ENCODE measurements at places on chromosomes 1 and 21.
A peak's percentile ranks its signal among the peaks of the same experiment; 100 is the strongest.

GRCh38 chr1:111992476-111992875 is 3.0 kb upstream of the KCND3 start:
- DNase-seq: no peak

DNA sequence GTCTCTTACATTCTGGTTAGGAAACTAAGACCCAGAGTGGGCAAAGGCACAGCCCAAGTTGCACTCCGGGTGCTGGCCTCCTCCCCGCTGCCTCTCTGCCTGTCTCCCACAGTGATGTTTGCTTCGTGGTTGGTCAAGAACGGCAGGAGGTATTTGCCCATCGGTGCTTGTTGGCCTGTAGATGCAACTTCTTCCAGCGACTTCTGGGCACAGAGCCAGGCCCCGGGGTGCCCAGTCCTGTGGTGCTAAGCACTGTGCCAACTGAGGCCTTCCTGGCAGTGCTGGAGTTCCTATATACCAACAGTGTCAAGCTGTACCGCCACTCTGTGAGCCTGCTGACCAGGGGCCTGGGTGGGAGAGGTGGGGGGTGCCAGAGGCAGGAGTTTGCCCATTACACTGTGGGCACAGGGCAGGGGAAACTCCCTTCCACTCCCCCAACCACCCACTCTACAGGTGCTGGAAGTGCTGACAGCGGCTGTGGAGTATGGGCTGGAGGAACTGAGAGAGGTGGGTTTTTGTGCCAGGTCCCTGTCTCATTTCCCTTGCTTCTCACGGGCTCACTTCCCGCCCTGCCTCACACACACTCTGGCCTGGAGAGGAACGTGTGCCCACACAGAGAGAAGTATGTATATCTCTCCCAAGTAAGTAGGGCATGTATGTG is 1.9 kb downstream of the BTBD19 start:
- DNase-seq: no peak

DNA sequence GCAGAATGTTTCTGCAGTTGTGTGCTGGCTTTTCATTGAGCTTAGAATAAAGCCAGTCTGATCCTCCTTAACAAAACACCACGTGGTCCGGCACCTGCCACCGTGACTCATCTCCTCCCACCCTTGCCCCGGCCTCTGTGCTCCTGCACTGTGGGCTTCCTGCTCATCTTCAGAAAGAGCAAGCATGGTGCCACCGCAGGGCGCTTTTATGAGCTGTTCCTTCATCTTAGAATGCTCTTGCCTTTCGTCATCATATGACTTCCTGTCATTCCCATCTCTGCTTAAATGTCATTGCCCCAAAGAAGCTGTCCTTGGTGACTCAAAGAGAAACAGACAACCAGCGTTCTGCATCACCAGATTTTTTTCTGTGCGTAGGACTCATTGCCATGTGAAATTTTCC is 117.8 kb downstream of the HHAT start:
- no peak for DNase-seq

GRCh38 chr1:63645317-63645716 is 52.1 kb downstream of the PGM1 start:
- no peak for DNase-seq

- DNase-seq: no peak
Measured at GRCh38 chr1:108634521-108634920, 26.4 kb downstream of the HENMT1 start.

GRCh38 chr1:193729429-193729828 is 543.0 kb upstream of the B3GALT2 start:
- DNase-seq: no peak

- no peak for DNase-seq
Measured at GRCh38 chr1:101314244-101314643, 77.4 kb downstream of the S1PR1 start.

DNA sequence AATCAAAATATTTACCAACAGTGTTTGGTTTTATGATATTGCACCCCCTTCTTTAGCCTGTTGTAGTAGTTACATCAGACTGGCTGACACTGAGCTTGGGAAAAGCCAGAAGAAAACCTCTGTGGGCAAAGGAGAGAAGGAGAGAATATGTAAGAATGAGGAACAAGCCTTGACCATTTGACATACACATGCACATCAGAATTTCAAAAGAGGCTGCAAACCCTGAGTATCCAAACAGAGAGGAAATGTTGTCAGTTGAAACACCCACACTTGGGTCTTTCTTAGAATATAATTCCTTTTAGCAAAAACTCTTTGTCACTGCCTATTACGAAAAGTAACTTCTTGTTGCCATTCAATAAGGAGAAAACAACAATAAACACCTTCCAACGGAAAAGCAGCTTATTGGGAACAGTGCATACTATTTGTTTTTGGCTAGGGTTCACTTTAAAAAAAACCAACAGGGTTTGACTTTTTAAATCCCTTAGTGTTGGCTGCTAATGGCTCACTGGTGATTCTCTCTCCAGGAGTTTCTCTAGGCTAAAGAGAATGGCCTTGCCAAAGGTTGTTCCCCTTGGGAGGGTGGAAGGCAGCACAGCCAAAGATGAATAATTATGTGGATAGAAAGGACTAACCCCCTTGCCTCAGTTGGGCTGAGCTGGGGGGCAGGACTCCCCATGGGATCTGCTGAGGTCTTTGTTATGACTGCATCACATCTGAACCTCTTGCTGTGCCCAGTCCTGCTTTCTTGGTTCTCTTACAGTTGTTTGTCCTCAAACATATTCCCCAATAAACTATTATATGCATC is 48.9 kb downstream of the GORAB start:
- DNase-seq: no peak

DNA sequence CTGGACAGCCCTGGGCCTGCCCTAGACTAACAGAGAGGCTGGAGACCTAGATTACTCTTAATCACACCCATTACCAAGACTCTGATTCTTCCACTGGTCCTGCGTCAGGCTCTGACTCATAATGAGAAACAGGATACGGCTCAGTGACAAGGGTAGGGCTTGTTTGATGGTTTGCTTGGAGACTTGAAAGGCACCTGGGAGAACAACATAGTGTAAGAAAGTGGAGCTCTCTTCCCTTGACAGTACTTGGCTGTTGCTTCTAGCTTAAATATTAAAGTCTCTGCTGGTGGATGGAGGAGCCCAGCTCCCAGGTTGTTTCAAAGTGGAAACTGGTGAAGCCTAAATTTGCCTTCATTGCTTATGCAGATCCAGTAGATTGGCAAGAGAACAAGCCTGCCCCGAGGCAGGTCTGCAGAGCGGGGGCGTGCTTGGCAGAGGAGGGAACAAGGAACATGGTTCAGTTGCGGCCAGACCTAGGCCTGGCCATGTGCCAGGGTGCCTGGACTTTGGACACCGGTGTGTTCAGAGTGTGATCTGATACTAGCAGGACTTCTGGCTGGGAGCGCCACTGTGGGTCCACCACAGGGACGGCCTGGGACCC is 480.6 kb downstream of the CAMTA1 start:
- DNase-seq: peak; percentile 3

GRCh38 chr1:239810061-239810481 is 281.6 kb upstream of the FMN2 start:
- no peak for DNase-seq

DNA sequence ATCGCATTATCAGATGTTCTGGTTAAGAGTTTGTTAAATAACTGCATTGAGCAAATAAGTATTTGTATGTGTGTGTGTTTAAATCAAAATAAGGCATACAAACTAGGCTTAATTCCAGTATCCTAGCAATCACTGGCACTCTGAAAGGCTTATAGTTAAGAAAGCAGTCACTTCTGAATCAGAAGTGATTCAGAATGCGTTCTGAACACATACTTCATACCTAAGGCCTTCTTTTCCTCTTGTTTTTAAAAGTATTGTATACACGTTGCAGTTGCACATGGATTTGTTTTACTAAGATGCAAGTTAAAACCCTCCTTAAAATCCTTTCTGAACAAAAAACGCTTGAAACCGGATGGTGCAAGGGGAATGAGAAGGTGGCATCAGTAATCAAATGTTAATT is 238.4 kb upstream of the DMRTA2 start:
- DNase-seq: no peak

DNA sequence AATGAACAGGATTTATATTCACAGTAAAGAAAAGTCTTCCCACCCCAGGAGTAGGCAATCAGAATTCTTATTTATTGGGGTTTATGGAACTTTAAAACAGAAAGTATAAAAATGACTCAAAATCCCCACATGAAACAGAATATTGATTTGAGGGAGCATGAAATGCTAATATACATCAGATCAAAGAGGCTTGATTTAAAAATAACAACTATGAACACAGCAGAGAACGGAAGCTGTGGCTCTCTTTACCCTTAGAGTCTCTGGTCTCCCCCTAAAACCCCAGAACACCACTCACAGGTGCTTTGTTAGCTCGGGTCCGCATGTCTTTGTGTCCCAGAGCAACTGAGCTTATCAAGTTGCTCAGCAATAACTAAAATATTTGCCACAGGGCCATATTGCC is 31.2 kb upstream of the FASLG start:
- no peak for DNase-seq

DNA sequence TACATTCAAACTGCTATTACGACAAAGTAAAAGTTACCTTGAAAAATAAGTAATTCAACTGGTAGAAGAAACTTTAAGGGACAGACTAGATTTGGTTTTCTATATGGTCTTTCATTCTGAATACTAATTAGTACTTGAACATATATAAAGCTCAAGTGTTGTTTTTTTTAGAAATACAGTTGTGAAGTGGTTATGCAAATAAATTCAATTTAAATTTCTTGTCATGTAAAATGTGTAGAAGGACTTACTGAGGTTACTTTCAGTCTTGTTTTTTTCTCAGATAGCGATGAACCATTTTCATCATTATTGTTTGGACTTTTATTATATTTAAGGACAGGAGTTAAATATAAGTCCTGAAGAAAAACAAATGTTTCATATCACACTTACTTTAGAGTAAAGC is 24.4 kb downstream of the HS2ST1 start:
- no peak for DNase-seq

GRCh38 chr1:157849229-157849875 is 7.7 kb upstream of the CD5L start:
- DNase-seq: no peak

DNA sequence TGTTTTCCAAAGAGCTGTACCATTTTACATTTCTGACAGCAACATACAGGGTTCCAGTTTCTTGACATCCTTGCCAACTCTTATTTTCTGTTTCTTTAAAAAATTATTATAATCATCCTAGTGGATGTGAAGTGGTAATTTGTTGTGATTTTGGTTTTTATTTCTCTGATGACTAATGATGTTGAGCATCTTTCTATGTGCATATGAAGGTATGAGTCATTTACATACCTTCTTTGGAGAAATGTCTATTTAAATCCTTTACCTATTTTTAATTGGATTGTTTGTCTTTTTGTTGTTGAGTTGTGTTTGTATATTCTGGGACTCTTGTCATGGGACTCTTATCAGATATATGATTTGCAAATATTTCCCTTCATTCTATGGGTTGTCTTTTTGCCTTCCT is 20.8 kb upstream of the MPC2 start:
- no peak for DNase-seq

DNA sequence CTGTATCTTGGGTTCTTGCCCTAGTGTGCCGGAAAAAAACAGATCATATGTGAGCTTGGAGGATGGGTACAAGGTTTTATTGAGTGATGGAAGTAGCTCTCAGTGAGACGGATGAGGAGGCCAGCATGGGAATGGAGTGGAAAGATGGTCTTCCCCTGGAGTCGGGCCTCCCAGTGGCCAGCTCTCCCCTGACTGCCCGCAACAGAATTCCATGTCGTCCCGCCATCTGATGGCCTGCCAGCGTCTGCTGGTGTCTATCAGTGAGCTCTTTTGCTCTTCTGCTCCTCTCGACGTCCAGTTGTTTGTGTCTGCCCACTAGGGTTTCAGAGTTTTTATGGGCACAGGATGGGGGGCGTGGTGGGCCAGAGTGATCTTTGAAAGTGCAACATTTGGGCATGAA is 315.2 kb upstream of the BRINP3 start:
- DNase-seq: no peak

- DNase-seq: no peak
Measured at GRCh38 chr1:117388328-117388727, 21.1 kb downstream of the MAN1A2 start.

- DNase-seq: peak; percentile 47
Measured at GRCh38 chr1:31155216-31155806, 84.4 kb downstream of the NKAIN1 start.

DNA sequence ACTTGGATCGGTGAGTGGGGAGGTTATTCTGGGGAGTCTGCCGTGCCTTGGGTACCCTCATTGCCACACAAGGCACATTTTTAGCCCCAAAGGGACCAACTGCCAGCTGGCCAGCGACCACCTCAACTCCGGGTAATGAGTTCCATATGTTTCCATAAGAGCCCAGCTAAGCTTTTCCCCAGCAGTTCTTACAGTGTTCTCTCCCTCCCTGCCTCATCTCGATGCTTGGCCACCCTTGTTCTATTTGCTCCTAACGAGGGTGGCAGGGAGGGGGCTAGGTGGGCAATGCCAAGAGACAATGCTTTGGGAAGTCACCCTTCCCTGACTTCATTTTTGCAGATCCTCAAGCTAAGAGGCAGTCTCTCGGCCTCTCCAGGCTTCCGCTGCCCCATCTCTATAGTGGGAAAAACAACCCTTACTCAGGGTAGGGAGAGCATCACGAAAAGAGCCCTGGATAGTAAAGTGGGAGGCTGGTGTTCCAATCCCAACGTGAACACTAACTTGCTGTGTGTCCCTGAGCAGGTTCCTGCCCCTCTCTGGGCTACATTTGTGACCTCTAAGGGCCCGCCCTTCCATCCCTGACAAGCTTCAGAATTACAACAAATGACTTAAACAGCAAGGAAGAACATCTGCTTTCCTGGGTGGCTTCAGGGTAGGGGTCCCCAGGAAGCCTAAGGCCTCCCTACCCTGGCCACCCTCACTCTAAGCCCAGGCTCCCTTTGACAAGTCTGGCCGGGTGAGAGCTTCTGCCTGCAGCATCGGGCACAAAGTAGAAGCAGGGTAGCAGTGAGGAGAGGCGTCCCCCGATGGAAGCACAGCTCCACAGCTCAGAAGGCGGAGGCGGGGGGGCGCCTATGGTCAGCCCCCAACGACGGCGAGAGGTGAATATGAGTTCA is 5.8 kb downstream of the ID3 start:
- DNase-seq: no peak

DNA sequence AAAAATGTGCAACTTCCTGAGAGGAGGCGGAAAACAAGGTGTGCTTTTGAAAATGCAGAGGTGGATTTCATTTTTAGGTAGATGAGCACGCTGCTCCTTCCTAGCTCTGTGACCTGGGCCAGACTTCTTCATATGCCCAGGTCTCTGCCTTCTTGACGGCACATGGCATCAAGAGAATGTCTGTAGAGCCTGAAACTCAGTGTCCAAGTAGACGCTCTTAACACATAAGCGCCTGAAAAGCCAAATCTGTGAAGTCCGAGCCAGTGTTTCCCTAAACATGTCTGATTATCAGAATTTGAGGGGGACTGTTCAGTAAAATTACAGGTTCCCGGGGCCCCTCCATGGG is 25.7 kb downstream of the FHAD1 start:
- DNase-seq: no peak

DNA sequence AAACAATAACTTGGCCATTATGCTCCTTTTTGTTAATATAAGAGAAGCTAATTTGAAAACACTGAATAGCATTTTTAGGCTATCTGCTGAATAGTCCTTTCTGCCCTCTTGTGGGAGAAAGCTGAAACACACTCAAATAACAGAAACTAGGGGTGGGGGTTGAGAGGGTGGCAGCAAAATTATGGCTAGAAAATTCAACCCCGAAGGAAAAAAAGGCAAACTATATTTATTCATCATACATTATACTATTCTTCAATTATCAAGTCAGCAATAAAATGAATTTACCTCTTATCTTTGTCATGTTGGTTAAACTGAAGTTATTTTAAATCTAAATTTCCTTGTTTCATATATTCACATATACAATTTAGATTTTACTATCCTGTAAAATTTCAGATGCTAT is 255.9 kb downstream of the FAF1 start:
- peak; percentile 25 for DNase-seq
